ENCODE measurements at places on chromosomes 2 and 18. TPM values are rescaled to one million over a fixed set of nuclear protein-coding genes. Genes with fewer than 3 reads are reported as not detected.

- no peak for DNase-seq
- no peak overlapping the region for H3K27ac ChIP-seq
- no peaks in the 10 kb centered on the region for H3K4me1 ChIP-seq
- no peak overlapping the region for H3K4me3 ChIP-seq
These were observed 325.0 kb upstream of the UBE2E3 start for GRCh38 chr2:180655393-180655792.

The POMC gene
- total RNA-seq = 1.6 TPM

The SLC14A1 gene
- not detected for total RNA-seq

DNA sequence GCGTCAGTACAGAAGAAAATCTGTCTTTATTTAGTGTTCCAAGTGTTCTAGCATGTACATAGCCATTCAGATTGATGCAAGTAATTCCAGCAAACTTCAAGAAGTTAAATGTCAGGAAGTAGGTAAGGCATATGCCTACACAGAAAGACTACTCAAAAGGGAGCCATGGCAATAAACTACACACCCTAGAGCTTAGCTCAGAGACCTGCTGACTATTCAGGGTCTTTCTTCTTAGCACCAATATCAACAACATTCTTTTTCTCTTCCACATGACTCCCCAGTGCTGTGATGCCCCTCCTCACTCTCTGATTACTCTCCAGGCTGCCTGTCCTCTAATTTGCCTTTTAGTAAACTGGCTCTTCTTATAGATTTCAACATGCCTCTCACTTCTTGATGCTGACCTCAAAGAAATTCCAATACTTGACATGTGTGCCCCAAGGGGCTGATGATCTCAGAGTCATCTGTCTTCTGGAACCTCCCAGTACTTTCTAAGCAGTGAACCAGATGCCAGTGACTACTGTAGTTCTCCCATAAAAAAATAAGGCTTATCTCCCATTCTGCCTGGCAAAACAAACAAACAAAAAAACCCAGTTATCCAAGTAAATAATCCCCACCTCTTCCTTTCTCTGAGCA is 909.2 kb upstream of the FANCL start:
- DNase-seq = no peak
- H3K27ac ChIP-seq = no peak overlapping the region
- H3K27me3 ChIP-seq = no peaks in the 10 kb centered on the region

DNA sequence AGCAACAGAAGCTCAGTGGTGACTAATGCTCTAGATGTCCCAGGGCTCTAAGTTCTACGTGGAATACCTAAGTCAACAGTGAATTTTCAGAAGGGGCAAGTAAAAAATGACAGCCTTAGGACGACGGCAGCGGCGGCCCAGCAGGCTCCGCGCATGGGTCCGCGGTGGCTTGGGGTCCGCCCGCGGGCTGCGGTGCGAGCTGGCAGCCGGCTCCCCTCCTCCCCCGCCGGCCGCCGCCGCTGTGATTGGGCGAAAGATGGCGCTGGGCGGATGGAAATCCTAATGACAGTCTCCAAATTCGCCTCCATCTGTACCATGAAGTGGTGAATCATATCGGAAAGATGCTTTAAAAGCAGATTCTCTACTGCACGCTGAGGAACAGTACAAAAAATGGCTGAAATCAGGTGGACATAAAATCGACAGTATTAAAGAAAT is 74.7 kb downstream of the HNRNPLL start:
- no peak overlapping the region for H3K27ac ChIP-seq
- H3K4me1 ChIP-seq = peaks cover 6% of the 10 kb centered on the region
- peak overlapping the region; percentile 70 for H3K4me3 ChIP-seq
- peak; percentile 67 for DNase-seq

All from H9 (cell line).